ENCODE measurements at places on chromosomes 1 and 21.
A peak's percentile ranks its signal among the peaks of the same experiment; 100 is the strongest.

DNA sequence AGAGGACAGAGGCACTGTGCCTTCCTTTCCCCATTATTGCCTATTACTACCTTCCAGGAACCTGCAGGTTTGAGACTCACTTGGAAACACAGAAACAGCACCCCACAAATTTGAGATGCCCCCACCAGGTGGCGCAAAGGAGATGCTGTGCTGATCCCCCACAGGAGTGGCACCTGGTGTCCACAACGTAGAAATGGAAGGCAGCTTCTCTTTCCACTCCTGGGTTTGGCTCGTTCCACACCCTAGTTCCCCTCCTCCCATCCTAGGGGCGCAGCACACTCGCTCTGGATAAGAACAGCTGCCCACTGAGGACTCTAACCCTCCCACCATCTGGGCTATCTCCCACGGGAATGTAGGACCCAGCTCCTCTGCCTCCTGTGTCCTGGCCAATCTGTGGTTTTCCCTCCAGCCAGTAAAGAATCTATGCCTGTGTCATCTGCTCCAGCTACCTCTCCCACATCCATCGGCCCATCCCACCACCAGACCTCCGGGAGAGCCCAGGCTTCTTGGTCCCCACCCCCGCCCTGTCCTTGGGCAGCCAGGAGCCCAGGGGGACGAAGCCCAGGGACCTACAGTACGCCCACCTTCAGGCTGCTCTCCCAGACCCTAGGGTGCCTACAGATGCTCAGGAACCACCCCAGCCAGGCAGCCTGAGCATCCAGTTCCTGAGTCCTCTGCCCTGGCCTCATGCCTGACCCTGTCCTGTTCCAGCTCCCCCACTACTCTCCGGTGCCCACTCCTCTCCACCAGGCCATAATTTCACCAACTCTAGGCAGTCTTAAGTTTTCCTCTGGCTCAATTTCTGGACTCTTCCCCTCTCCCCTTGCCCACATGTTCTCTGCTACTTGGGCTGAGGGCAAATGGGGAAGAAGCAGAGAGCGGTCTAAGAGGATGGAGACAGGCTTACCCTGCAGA lies 549 bp downstream of the THBS3 start:
- DNase-seq: peak; percentile 86

DNA sequence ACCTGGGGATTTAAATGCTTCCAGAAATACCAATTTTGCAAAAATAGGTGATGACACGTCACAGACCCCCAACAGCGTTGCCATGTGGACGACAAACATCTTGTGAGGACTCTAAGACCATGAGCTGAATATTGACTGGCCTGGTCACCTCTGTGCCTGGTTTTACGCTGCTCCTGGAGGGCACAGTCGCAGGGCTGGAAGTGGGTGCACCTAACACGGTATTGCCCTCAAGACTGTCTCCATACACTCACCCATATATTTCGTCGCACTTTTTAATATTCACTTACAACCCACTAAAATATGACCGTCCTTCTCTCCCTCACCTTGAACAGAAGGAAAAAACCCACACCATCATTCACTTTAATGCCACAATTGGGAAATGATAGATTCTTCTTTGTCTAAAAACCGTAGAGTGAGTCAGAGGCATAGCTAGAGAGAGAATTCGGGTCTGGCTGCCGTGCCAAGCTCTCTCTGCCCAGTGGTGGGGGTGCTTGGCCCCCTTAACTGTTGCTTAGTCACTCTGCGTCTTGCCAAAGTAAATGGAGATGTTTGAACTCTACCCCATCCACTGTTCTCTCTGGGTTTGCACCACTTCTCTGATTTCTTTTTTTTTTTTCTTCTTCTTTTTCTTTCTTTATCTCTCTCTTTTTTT lies 40.8 kb upstream of the UTS2 start:
- no peak for DNase-seq

DNA sequence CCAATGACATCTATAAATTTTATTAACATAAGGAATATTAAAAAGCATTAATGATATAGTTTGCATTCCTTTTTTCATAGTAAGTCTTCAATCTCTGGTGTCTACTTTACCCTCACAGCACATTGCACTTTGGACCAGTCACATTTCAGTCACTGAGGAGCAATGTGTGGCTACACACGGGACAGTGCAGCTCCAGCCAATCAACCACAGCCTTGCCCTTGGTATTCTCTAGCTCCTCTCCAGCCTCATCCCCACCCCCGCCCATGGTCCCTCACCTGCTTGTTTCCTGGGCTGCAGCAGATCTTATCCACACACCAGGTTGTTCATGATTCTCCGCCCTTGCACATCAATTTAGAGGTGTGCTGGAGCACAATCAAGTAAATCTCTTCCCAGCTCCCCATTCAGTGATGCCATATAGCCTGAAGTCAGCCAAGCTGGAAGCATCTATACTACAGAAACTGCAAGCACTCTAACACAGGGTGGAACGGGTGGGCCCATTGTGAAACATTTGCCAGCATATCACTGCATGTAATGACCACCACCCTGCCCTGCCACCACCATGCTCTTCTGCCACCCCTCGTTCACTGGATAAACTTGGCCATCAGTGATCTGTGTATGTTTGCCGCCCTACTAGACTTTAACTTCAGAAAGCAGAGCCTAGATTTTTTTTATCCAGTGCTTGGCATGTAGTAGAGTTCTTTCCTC lies 93.0 kb upstream of the SLC44A3 start:
- DNase-seq: no peak

DNA sequence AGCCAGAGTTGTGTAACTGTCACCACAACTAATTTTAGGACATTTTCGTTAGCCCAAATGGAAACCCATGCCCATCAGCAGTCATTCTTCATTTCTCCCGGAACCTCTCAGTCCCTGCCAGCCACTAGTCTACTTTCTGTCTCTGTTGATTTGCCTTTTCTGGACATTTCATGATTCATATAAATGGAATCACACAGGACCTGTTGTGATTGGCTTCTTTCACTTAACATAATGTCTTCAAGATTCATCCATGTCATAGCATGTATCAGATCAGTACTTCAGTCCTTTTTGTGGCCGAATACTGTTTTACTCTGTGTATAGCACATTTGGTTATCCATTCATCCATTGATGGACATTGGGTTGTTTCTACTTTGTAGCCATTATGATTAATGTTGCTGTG lies 7.1 kb downstream of the SLC66A1 start:
- no peak for DNase-seq

DNA sequence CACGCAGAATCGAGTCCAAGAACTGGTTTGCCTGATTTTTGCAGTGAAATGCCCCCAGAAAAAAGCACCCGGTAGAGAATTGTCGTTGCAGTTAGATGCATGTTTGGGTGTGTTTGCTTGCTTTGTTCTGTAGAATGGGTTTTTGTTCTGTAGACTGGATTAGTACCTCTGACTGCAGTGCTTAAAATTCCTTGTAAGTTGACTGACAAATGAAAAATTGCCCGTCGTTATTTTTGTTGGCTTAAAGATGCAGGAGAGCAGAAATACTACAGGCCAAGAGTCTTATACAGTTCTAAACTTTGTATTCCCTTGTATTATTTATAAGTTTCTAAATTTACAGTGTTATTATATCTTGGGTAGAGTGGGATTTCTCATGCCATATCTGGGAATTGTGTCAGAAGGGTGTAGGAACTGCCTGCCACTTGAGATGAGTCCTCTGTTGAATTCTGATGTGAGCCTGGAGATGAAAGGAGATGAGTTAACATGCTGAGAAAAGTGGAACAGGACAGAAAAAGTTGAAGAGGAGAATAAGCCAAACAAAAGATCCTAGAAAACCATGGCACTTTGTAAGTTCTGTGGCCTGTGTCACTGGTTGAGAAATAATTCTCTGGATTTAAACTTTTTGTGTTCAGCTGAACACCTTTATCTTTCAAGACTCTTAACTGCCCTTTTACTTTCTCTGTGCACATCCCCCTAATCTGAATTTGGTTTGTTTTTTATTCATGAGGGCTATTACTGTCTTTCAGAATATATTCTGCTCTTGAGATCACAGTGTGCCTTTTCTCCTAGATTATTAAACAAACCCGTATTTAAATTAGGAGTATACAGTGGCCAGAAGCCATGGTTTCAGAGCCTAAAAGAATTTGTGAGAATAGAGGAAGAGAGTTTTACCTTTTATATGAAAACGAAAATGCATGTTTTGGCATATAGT lies 1.4 kb downstream of the DESI2 start:
- DNase-seq: no peak

DNA sequence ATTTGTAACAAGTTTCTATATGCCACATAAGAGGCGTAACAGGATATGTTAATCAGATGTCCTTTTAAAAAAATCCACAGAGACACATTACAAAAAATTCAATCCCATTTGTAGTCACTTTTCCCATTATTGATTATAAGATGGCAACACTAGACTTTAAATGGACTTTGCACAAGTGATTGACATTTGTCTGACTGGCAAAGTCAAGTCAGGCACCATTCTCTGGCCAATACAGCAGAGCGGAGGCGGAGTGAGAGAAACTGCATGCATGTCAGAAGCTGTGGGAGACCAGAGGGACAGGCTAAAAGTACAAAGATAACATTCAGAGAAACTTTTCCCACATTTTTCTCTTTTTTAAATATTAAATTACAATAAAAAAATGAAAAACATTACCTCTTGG lies 28.1 kb upstream of the RGS5 start:
- DNase-seq: no peak

DNA sequence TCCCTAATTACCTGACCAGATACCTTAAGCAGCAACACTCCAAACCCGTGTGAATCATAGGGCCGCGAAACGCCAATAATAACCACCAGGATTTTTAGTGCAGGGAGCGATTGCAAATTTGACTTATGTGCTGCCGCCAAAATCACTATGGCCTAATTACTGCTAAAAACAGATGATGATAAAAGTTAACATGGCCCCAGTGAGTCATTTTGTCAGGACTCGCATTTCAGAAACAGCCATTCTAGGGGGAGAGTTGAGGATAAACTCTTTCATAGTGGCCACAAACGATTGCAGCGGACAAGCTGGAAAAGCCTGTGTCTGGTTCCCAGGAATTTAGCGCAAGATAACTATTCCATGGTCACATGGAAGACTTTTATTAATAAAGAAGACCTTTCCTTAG lies 103.4 kb downstream of the HLX start:
- DNase-seq: no peak

DNA sequence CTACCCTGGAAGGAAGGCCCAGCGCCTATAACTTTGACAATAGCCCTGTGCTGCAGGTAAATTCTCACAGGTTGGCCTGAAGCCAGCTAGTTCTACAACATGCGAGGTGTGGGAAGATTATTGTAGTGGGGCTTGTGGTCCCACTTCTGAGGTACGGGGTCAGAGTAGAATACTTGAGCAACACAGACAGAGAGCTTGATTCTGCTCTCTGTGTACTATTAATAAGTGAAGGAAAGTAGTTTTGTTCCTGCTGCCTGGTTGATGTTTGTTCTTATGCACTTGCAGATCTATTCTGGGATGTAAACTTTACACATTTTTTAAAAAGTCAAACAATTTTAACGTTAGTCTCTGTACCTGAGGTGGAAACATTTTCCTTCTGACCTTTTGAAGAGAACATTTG lies 80.4 kb downstream of the LAMC1 start:
- no peak for DNase-seq

DNA sequence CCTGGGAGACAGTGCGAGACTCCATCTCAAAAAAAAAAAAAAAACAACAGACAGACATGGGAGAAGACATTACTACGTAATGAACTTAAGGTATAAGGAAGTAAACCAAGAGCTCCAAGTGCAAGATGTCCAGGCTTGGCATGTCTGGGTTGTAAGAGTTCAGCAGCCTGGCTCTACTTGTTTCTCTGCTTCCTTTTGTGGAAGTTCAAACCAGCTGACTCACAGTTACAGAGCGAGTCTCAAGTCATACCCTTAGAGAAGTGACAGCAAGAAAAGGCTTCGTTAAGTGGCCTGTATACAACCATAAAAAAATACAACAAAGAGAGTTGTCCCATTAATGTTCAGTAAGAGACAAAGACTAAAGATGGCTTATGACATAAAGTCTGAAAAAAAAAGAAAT lies 1.3 kb downstream of the RIT1 start:
- no peak for DNase-seq

GRCh38 chr1:47575855-47576757 lies 138.3 kb downstream of the FOXD2 start:
- no peak for DNase-seq

DNA sequence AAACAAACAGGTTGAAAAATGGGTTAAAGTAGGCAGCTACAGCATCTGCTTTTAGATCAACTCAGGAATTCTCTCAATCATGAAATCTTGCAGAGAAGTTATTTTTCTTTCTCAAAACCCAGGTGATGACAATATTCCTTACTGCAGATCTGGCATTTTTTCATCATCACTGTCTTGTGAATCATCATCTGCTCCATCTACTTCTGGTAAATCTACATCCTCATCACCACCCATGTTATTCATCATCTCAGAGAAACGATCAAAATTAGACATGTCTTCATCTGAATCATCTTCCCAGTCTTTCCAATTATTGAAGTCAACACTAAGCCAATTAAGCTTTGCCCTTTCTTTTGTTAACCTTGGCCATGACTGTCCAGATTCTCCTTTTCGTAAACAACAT lies 21.8 kb downstream of the GBP2 start:
- DNase-seq: no peak

GRCh38 chr1:239543873-239544272 lies 157.5 kb downstream of the CHRM3 start:
- no peak for DNase-seq

- peak; percentile 54 for DNase-seq
These were observed 722 bp downstream of the LHX8 start for GRCh38 chr1:75134647-75135572.

- DNase-seq: no peak
These were observed 12.9 kb upstream of the DNASE2B start for GRCh38 chr1:84385347-84385746.

- no peak for DNase-seq
These were observed 49.0 kb upstream of the NR5A2 start for GRCh38 chr1:199978408-199978940.

DNA sequence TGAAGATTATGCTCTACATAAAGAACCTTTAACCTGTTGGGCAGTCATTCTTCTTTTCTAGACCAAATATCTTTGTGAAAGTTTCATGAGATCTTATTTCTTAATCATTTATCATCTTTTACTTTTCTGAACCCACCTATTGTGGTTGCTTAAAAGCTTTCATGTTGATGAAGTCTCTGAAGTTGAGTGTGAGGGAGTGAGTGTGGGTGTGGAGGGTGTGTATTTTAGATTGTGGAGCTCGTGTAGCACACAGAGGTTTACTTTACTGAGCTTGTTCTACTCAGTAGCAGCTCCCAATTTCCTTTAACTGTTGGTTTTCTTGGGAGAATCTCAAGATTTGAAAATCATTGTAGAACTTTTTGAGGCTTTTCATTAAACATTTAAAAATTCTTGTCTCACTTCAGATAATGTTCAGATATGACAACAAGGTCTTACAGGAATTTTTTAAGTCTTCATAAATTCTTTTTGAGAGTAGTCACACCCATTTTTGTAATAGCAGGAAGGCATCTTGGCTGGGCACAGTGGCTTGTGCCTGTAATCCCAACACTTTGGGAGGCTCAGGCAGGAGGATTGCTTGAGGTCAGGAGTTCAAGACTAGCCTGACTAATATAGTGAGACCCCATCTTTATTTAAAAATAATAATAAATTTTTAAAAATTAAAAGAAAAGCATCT lies 17.0 kb downstream of the SRRM1 start:
- DNase-seq: no peak
